ENCODE measurements at places on chromosomes 2 and 18. TPM values are rescaled to one million over a fixed set of nuclear protein-coding genes. Genes with fewer than 3 reads are reported as not detected.

GRCh38 chr2:98833172-98833916 is 102.4 kb upstream of the MGAT4A start:
- H3K4me1 ChIP-seq, result no peaks in the 10 kb centered on the region
- no peak overlapping the region for H3K4me3 ChIP-seq
- H3K36me3 ChIP-seq, result no peaks in the 10 kb centered on the region

Gene MEIS1
- 20.5 TPM for total RNA-seq

DNA sequence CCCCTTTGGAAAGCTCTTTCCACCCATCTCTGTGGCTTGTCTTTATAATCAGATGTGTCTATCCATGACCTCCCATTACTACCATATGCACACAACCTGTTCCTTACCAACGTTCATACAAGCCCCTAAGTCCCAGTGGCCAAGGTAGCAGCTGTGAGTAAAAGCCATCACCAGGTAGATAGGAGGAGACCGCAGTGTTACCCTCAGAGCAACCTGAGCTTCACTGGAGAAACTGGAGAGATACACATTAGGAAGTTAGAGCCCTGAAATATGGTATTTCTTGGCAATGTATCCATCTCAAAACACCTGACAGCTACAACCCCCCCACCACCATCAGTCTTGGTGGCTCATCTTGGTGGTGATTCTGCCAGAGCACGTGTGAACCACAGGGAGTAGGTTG is 26.0 kb downstream of the LOXHD1 start:
- no peaks in the 10 kb centered on the region for H3K36me3 ChIP-seq
- no peaks in the 10 kb centered on the region for H3K27me3 ChIP-seq
- no peak overlapping the region for H3K4me3 ChIP-seq
- H3K4me1 ChIP-seq, result no peaks in the 10 kb centered on the region

Gene ITGB6
- total RNA-seq, result 17.3 TPM

GRCh38 chr18:68769461-68769860 is 28.4 kb upstream of the CCDC102B start:
- no peaks in the 10 kb centered on the region for H3K27me3 ChIP-seq
- H3K4me1 ChIP-seq, result no peaks in the 10 kb centered on the region
- no peak overlapping the region for H3K27ac ChIP-seq
- no peaks in the 10 kb centered on the region for H3K36me3 ChIP-seq
- no peak overlapping the region for H3K4me3 ChIP-seq

- no peak for DNase-seq
- H3K27ac ChIP-seq, result no peak overlapping the region
- no peaks in the 10 kb centered on the region for H3K4me1 ChIP-seq
Measured at GRCh38 chr2:185381631-185382030, 357.0 kb upstream of the FSIP2 start.

GRCh38 chr2:70922235-70923234 is 13.2 kb upstream of the ATP6V1B1 start:
- DNase-seq, result no peak
- no peaks in the 10 kb centered on the region for H3K4me1 ChIP-seq
- H3K27me3 ChIP-seq, result no peaks in the 10 kb centered on the region
- H3K4me3 ChIP-seq, result no peak overlapping the region
- no peaks in the 10 kb centered on the region for H3K36me3 ChIP-seq

DNA sequence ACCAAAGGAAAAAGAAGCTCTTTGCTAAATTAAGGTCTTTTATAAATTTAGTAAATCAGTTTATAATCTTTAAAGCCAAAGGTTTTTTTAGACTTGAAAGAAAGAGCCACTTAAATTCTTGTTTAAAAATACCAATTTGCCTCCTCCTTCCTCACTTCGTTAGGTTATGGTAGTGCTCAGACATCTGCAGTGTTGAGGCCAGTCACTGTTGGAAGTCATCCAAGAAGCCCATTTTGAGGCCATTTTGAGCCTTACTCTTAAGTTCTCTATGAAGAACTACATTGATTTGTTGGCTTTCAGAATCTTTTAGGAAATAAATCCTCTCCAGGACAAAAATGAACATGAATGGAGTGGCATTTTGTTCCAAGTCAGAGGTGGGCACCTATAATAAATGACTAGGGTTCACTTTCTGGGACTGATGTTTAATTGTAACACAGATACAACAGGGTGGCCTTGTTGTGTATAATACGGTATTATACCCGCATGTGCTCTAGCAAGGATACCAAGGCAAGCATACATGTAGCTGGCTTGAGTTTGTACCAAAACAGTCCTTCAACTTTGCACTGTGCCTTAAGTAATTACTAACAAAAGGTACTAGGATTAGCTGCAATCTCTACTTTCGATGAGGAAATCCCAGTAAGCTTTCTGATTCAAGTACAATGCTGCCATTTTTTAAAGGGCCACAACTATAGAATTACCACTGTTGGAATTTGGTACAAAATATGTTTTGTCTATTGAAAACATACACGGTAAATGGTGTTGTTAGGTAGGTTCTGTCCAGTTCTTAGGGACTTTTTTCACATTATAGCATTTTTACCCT is 22.8 kb downstream of the SLC66A3 start:
- H3K4me1 ChIP-seq, result no peaks in the 10 kb centered on the region
- no peak overlapping the region for H3K4me3 ChIP-seq
- no peaks in the 10 kb centered on the region for H3K27me3 ChIP-seq
- H3K36me3 ChIP-seq, result peaks cover 19% of the 10 kb centered on the region
- no peak overlapping the region for H3K27ac ChIP-seq
- DNase-seq, result no peak

DNA sequence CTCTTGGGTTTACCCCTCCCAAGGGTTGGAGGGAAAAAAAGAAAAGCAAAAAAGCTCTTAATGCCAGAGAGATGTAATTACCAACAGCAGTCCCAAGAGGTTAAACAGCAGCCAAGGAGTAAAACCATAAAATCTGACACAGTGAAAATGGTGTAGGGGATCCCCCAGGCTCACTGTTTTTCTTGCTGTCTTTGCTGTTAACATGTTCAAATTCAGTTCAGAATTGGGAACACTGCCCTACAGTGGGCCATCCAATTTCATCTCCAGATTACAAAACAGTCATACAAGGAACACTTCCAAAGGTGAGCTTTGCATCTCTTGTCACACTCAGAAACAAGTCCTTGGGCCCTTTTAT is 54.5 kb downstream of the PLEKHM3 start:
- H3K4me1 ChIP-seq, result peaks cover 2% of the 10 kb centered on the region
- no peak for DNase-seq
- H3K36me3 ChIP-seq, result peaks cover under 1% of the 10 kb centered on the region
- no peaks in the 10 kb centered on the region for H3K27me3 ChIP-seq
- H3K27ac ChIP-seq, result no peak overlapping the region

GRCh38 chr2:98240786-98241398 is 105.4 kb upstream of the CNGA3 start:
- H3K36me3 ChIP-seq, result no peaks in the 10 kb centered on the region
- no peaks in the 10 kb centered on the region for H3K27me3 ChIP-seq
- H3K4me1 ChIP-seq, result no peaks in the 10 kb centered on the region
- DNase-seq, result no peak

DNA sequence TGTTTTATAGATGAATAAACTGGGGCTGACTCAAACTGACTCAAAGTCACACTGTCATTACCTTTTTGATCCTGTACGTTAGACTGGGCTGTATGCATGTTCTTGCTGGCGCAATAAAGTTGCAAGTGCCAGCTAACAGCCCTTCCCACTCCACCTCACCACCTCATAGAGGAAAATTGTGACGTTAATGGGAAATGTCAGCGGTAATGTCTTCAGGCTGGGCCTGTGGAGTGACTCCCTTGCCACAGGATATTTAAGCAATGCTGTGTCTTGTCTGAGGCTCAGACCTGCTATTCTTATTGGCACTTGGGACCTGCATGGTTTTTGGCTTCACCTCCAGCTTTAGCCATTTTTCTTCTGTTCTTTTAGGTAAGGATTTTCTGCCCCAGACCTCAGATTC is 25.2 kb upstream of the CASP10 start:
- H3K27me3 ChIP-seq, result no peaks in the 10 kb centered on the region
- DNase-seq, result no peak
- no peaks in the 10 kb centered on the region for H3K4me1 ChIP-seq
- no peak overlapping the region for H3K4me3 ChIP-seq

DNA sequence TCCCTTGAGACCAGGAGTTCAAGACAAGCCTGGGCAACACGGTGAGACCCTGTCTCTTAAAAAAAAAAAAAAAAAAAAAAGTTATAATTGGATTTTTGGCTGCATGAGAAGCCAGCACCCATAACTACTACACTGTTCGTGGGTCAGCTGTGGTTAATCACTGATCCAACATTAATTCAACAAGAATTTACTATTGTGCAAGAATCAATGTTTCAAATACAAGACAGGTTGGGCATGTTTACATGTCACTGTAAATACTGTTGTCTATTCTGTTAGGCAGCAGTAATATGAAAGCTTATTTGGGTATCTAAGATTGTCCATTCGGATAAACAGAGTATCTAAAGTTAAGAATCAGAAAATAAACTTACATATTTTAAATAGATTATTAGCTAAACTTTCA is 62.3 kb downstream of the ESCO1 start:
- no peaks in the 10 kb centered on the region for H3K36me3 ChIP-seq
- H3K4me3 ChIP-seq, result no peak overlapping the region
- no peaks in the 10 kb centered on the region for H3K27me3 ChIP-seq
